K562 (cell line): ENCODE measurements at places on chromosomes 3 and 15.
A peak's percentile ranks its signal among the peaks of the same experiment; 100 is the strongest.

DNA sequence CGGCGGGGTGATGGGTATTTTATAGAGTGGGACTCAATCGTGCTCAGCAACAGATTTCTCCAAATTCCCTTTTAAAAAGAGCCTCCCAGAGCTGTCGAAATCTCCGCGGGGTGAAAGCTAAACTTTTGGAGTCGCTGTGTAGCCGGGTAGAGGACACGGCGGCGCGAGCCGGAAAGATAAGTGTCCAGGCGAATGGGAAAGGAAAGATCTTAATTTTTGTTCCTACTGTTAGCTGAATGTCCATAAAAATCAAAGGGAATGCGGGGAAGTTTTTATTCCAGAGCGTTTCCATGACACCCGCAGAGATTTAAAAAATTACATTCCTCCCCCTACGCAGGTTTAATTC is 9.1 kb downstream of the EOMES start:
- no peak for DNase-seq
- H3K27ac ChIP-seq = no peak overlapping the region
- peaks cover 12% of the 10 kb centered on the region; the same call in 1 of the 3 replicates for H3K27me3 ChIP-seq
- H3K4me3 ChIP-seq = no peak overlapping the region
- no peaks in the 10 kb centered on the region for H3K36me3 ChIP-seq

DNA sequence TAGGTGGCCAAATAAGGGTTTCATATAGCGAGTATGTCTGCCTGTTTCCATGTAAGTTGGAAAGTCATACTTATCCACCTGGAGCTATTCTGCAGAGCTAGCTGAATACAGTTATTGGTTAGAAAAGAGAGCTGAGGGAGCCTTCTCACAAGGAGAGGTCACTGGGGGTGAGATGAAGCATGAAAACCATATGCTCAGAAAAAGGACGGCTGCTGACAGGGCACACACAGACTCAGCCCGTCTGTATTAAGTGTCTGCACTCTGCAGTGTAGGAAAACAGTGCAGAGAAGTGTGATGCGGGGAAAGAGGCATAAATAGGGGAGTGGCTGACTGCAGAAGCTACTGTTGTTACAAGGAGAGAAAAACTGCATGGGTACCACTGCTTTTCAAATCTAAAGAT is 58.2 kb downstream of the C3orf70 start:
- no peaks in the 10 kb centered on the region for H3K36me3 ChIP-seq
- H3K27me3 ChIP-seq = peaks cover 11% of the 10 kb centered on the region
- DNase-seq = no peak
- no peaks in the 10 kb centered on the region for H3K4me1 ChIP-seq

GRCh38 chr3:52120556-52121463 is 33.4 kb downstream of the POC1A start:
- H3K4me1 ChIP-seq = peaks cover 2% of the 10 kb centered on the region
- H3K27me3 ChIP-seq = no peaks in the 10 kb centered on the region
- no peak overlapping the region for H3K27ac ChIP-seq
- H3K4me3 ChIP-seq = no peak overlapping the region

DNA sequence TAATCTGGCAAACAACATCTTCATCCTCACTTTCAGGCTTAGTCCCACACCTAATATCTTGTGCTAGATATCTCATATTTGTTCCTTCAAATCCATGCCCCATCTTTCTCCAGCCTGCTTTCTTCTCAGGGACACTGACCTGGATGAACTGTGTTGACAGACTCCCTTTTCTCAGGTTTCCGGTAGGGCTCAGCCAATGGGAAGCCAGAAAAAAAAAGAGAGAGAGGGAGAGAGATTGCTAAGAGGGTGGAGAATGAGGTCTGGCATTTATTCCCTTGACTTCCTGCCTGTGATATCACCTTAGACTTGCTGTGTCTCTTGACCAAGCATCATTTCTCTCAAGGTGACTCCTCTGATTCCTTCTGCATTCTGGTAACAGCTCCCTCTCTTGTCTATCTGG is 145.6 kb upstream of the ABI3BP start:
- DNase-seq = no peak
- no peaks in the 10 kb centered on the region; the same call in 1 of the 2 replicates for H3K4me1 ChIP-seq
- H3K27me3 ChIP-seq = no peaks in the 10 kb centered on the region
- H3K4me3 ChIP-seq = no peak overlapping the region
- no peak overlapping the region for H3K27ac ChIP-seq

GRCh38 chr3:194284351-194284750 is 66.8 kb downstream of the CPN2 start:
- no peaks in the 10 kb centered on the region for H3K4me1 ChIP-seq
- no peak for DNase-seq
- no peak overlapping the region for H3K27ac ChIP-seq
- no peaks in the 10 kb centered on the region for H3K36me3 ChIP-seq

GRCh38 chr3:8746780-8747345 is 13.3 kb downstream of the CAV3 start:
- H3K4me1 ChIP-seq = peaks cover 1% of the 10 kb centered on the region; the same call in 2 of the 3 replicates
- DNase-seq = no peak
- H3K27me3 ChIP-seq = peaks cover 37% of the 10 kb centered on the region
- H3K36me3 ChIP-seq = no peaks in the 10 kb centered on the region
- H3K4me3 ChIP-seq = no peak overlapping the region
- no peak overlapping the region for H3K27ac ChIP-seq

DNA sequence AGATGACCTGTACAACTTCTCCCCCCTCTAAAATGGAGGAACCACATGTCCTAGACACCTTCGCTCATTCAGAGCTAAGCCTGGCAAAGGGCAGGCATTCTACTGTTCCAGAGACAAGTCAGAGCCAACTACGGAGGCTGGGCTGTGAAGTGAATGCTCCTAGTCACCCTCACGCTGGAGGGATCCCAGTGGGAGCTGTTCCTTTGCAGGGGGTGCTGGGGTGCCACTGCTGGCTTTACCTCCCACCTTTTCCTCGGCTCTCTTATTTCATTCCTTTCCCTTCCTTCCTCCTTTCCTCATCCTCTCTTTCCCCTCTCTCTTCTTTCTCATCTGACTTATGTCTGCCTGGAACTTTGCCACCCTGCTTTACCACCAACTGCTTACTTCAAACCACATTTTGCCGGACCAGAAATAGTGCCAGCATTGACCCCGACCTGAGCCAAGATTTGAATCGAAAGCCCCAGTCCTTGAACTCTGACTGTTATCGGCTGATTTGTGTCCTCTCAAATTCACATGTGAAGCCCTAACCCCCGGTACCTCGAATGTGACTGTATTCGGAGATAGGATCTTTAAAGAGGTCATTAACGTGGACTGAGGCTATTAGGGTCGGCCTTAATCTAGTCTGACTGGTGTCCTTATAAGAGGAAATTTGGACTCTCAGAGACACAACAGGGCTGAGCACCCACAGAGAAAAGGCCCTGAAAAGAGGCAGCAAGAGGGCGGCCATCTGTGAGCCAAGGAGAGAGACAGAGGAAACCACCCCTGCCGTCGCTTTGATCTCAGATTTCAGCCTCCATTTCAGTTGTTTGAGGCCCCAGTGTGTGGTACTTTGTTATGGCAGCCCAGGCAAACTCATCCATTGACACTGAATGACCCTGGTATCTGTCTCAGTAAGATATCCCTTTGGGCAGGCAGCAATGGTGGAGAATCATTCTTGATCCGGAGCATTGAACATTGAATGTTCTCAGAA is 31.3 kb upstream of the TBC1D21 start:
- H3K4me3 ChIP-seq = no peak overlapping the region
- H3K4me1 ChIP-seq = no peaks in the 10 kb centered on the region
- H3K36me3 ChIP-seq = no peaks in the 10 kb centered on the region
- H3K27ac ChIP-seq = no peak overlapping the region

GRCh38 chr3:62151591-62151990 is 221.8 kb downstream of the FEZF2 start:
- H3K4me3 ChIP-seq = no peak overlapping the region
- H3K4me1 ChIP-seq = no peaks in the 10 kb centered on the region
- no peaks in the 10 kb centered on the region for H3K36me3 ChIP-seq

GRCh38 chr15:98860281-98861041 is 147.1 kb downstream of the PGPEP1L start:
- H3K36me3 ChIP-seq = no peaks in the 10 kb centered on the region
- peaks cover 4% of the 10 kb centered on the region; the same call in 2 of the 3 replicates for H3K4me1 ChIP-seq
- peaks cover 24% of the 10 kb centered on the region for H3K27me3 ChIP-seq
- no peak for DNase-seq

DNA sequence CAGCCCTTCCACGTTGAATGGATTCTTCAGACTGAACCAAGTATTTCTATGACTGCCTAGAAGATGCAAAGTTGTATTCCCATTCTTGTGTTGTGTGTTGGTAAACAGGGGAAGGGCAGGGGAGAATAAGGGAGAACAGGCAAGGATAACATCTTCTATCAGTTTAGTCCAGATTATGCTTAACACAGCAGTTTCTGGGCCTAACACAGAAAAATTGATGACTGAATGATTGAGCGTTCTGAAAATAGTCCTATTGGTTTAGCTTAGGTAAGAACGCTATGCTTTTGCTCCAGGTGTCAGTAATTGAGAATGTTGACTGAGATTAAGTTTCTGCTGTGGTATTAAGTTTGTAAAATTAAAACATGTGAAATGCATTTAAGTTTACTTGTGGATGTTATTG is 8.6 kb downstream of the FOXB1 start:
- H3K36me3 ChIP-seq = no peaks in the 10 kb centered on the region
- no peak overlapping the region for H3K27ac ChIP-seq
- DNase-seq = no peak
- H3K4me3 ChIP-seq = no peak overlapping the region
- no peaks in the 10 kb centered on the region for H3K4me1 ChIP-seq

DNA sequence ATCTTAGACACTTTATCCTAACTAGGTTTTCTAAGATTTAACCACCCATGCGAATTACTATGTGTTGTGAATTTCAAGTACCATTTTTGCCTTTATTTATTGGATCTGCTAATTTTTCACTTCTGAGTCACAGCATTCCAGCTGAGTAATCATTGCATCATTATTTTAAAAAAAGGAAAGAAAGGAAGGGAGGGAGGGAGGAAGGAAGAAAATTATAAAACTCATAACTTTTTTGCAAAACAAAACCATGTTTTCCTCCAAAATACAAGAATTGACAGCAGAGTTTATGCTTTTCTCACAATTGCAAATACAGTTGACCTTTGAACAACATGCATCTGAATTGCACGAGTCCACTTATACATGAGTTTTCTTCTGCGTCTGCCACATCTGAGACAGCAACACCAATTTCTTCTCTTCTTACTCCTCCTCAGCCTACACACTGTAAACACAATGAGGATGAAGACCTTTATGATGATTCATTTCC is 651.4 kb upstream of the NECTIN3 start:
- H3K4me3 ChIP-seq = no peak overlapping the region
- no peaks in the 10 kb centered on the region for H3K27me3 ChIP-seq
- no peaks in the 10 kb centered on the region for H3K4me1 ChIP-seq
- H3K36me3 ChIP-seq = no peaks in the 10 kb centered on the region

DNA sequence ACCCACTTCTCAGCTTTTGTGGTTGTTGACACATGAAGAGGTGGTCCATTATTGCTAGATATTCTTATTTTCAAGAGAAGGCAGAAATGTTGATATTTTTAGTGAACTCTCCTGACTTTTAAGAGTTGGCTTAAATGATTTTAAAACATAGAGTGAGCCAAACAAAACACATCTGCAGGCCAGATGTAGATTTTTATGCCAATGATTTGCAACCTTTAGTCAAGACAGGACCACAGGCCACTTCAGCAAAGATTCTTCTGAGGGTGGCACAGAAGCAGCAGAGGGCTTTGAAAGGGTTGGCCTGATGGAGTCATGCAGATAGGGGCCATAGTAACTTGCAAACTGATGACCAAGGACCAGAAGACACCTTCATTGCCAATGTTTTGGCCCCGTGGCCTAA is 276.5 kb upstream of the P2RY1 start:
- no peaks in the 10 kb centered on the region for H3K27me3 ChIP-seq
- H3K27ac ChIP-seq = no peak overlapping the region
- DNase-seq = no peak
- no peaks in the 10 kb centered on the region for H3K36me3 ChIP-seq
- H3K4me3 ChIP-seq = no peak overlapping the region

- no peak overlapping the region for H3K4me3 ChIP-seq
- H3K4me1 ChIP-seq = no peaks in the 10 kb centered on the region
- H3K27ac ChIP-seq = no peak overlapping the region
- H3K36me3 ChIP-seq = no peaks in the 10 kb centered on the region; the same call in 2 of the 3 replicates
- no peaks in the 10 kb centered on the region for H3K27me3 ChIP-seq
Measured at GRCh38 chr3:125292015-125292414, 79.5 kb upstream of the SLC12A8 start.

DNA sequence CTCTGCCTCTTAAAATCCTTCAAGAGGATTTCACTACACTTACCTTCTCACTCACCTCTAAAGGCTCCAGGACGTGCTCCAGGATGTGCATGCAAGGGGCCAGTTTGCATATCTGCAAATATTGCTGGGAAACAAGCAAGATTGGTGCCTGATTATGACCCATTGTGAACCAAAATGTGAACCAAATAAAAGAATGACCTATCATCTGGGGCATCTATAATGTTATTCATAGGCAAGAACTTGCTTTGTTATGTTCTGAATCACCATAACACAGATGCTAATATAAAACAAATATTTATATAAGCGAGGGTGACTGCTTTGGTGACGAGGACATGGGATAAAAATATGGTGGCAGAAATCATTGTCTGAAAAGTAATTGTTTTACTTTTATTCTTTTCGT is 5.5 kb downstream of the IL12A start:
- no peak overlapping the region for H3K4me3 ChIP-seq
- no peak overlapping the region for H3K27ac ChIP-seq
- H3K4me1 ChIP-seq = no peaks in the 10 kb centered on the region
- no peak for DNase-seq

DNA sequence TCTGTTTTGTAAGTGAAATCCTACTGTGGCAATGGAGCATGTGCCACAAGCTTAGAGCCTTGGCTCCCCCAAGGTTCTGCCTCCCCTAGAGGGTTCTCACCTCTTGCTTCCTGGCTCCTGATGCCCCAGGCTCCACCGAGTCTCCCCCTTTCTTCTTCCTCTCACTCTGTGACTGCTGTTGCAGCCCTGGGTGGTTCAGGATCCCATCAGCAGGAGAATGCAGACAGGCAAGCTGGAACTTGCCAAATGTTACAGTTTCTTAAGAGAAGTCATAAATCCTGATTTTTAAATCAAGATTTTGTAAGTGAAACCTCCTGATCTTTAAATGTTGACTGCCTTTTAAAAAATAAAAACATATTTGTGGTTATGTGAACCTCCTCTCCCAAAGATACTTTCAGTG is 133.9 kb downstream of the CCNL1 start:
- DNase-seq = no peak
- no peaks in the 10 kb centered on the region for H3K4me1 ChIP-seq
- H3K4me3 ChIP-seq = no peak overlapping the region
- no peaks in the 10 kb centered on the region for H3K27me3 ChIP-seq

- peaks cover 30% of the 10 kb centered on the region; the same call in 2 of the 3 replicates for H3K36me3 ChIP-seq
- DNase-seq = no peak
- H3K4me1 ChIP-seq = peaks cover 14% of the 10 kb centered on the region
- no peaks in the 10 kb centered on the region for H3K27me3 ChIP-seq
Measured at GRCh38 chr3:15264486-15264885, 58.4 kb downstream of the CAPN7 start.

- H3K4me1 ChIP-seq = no peaks in the 10 kb centered on the region
- H3K4me3 ChIP-seq = no peak overlapping the region
- 0 out of 3 replicates have a peak overlapping the region, but pooled peaks have one; percentile 44 for H3K27ac ChIP-seq
- H3K36me3 ChIP-seq = peaks cover 59% of the 10 kb centered on the region
- no peak for DNase-seq
Measured at GRCh38 chr3:6526861-6527260, 334.1 kb upstream of the GRM7 start.
